Iris pigment epithelial cell (primary cell): ENCODE measurements at places on chromosomes 11 and 22.
A peak's percentile ranks its signal among the peaks of the same experiment; 100 is the strongest.

DNA sequence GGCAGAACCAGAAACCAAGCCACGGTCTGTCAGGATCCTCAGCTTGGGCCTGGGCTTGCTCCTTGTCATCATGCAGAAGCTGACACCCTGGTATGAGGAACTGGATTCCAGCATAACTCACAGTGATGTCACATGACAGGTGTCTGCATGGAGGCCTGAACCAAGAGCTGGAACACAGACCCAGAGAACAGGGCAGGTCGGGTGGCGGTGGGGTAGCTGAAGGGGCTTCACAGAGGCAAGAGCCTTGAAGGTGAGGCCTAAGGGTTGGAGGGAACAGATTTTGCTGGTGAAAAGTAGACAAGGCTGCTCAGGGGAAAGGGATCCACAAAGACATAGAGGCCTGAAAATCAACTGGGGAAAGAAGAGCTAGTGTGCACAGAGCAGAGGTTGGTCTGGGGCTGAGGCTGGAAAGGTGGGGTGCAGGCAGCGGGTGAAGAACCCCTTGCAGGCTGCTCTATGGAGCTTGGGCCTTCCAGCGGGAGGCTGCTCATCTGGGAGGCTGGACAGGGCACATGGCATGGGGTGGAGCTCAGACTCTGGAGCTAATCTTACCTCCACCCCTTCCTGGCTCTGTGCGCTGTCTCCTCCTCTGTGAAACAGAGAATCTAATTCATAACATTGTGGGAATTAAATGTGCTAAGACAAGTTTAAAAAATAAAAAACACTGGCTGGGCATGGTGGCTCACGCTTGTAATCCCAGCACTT is 18.4 kb upstream of the RPS3 start:
- no peak for DNase-seq

- no peak for DNase-seq
Measured at GRCh38 chr22:19879246-19879570, 24.5 kb upstream of the GNB1L start.

DNA sequence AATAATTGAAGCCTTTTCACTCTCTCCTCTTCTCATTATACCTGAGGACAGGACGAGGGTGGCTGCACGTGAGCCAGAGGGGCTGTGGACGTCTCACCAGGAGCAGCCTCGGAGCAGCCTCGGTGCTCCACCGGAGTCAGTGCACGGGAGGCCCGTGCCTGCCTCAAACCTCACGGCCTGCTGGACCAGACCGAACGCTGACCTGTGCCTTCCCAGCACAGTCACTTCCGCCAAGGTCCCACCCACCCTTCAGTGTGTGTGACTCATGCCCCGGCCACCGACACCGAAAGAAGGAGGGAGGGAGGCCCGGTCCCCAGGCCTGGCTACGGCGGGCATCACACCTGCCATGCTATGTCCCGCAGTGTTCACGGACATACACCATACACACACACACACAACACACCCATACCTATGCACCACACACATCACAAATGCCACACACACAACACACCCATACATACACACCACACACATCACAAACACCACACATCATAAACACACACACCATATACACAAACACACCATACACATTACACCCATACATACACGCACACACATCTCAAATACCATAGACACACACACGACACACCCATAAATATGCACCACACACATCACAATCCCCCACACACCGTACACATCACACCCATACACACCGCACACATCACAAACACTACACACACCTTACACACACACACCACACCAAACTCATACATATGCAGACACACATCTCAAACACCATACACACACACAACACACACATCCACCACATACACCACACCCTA is 1506.5 kb downstream of the TBC1D22A start:
- DNase-seq = no peak

GRCh38 chr22:29587938-29588699 is 7.2 kb upstream of the NIPSNAP1 start:
- peak; percentile 95 for DNase-seq

DNA sequence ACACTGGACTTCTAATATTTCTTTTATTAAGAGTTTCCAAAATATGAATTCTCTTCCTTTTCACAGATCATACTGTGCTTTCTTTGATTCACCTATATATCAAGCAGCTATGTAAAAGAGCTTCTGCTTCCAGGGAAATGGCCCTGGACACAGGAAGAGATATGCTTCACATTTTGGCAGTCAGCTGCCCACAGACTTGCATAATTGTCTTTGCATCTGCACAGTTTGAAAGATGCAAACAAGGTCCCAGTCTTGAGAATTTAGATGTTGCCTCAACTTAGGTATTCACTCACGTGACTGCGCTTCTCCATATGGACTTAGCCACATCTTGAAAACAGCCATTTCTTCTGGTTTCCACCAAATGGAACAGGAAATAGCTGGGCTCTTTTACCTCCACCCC is 92.3 kb upstream of the POU2AF2 start:
- peak; percentile 20 for DNase-seq

- no peak for DNase-seq
Measured at GRCh38 chr11:800473-800872, 2.4 kb upstream of the SLC25A22 start.

- DNase-seq = peak; percentile 86
Measured at GRCh38 chr22:50250555-50251476, at the start of gene HDAC10. Gene HDAC10, minus strand, starts transcription at chr22:50251265. Its CDS starts 233 bp downstream, at chr22:50251032.

GRCh38 chr11:134558258-134558835 is 146.3 kb upstream of the B3GAT1 start:
- DNase-seq = no peak

DNA sequence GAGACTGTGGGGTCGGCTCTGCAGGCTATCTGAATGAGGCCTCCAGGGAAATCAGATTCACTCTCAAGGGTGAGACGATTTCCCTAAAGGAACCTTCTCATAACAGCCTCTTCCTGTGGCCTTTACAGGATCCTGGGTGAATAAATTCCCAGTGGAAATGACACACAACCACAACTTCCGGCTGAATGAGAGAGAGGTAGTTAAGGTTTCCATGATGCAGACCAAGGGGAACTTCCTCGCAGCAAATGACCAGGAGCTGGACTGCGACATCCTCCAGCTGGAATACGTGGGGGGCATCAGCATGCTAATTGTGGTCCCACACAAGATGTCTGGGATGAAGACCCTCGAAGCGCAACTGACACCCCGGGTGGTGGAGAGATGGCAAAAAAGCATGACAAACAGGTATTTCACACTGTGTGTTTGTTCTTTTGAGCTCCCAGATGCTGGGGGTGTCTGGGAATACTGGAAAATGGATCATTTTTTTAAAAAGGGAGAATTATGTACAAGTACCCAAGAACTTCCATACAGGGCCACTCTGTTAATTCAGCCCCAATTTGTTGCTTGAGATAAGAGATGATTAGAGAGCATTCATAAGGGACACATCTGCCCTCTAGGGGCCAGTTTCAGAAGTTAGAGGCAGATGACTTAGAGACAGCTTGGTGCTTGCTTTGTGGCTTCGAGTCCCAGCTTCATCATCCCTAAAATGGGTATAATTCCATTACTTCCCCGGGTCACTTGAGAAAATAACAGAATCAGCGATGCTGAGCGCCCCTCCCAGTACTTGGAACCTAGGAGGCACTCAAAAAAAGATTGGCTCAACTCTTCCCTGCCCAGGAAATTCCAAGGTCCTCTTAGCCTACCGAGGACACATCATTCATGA is 10.2 kb downstream of the SERPIND1 start:
- DNase-seq = peak; percentile 75

GRCh38 chr11:90391756-90392155 is 168.9 kb upstream of the CHORDC1 start:
- no peak for DNase-seq

DNA sequence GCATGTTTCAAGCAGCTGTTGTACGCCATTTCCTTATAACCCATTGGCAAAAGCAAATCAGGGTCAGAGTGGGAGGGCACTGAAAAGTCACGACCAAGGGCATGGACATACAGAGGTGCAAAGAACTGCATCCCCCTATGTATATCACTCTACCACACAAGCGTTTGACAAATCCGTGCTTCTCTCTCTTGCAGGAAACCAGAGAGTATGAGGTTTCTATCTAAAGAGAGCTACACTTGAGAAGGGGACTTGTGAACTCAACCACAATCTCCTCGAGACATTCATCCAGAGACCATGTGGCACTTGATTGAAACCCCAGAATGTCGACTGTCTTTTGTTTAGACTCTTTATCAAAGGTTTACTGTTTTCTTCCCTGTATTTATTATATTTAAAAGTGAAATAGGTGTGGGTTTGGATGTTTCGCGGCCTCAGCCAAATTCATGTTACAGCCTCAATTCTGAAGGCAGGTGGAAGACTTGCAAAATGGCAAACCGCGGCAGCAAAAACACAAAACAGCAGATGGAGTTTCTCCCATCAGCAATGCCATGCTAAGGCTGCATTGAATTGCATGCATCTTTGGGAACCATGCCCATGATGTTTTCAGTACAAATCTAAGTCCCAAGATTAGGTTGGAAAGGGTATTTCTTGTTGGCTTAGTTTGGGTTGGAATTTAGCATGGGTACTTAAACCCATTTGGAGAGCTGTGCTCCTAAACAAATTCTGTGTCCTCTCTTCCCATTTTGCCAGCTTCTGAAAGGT is 48.8 kb upstream of the ASPHD2 start:
- no peak for DNase-seq
